ENCODE measurements at places on chromosomes 4 and X. TPM values are rescaled to one million over a fixed set of nuclear protein-coding genes. Genes with fewer than 3 reads are reported as not detected.

Gene TLR7
- total RNA-seq: 0.33 TPM

Gene TSPAN7
- 76.6 TPM for total RNA-seq

Gene RBMXL3
- not detected for total RNA-seq

Gene MGARP
- 548 TPM for total RNA-seq

Gene ARMCX2
- 79.0 TPM for total RNA-seq

Gene GABRQ
- 0.17 TPM for total RNA-seq

Gene AMOT
- total RNA-seq: 4.4 TPM

Gene TRPC5OS
- not detected for total RNA-seq

Gene GPR173
- 1.9 TPM for total RNA-seq

Gene GPM6B
- total RNA-seq: 5.3 TPM

Gene GAGE13
- not detected for total RNA-seq

Gene HTN3
- not detected for total RNA-seq

Gene MAGEB16
- total RNA-seq: not detected

Gene FAM193A
- 30.8 TPM for total RNA-seq

Gene RAI2
- 0.39 TPM for total RNA-seq

Gene BMX
- 0.11 TPM for total RNA-seq

Gene PLCXD1
- 14.5 TPM for total RNA-seq

Gene ACE2
- 0.54 TPM for total RNA-seq

Gene PAK3
- 1.3 TPM for total RNA-seq

Gene ZFP42
- not detected for total RNA-seq

Gene ATP7A
- total RNA-seq: 20.2 TPM

Gene UGT8
- total RNA-seq: 0.14 TPM

Gene SSX2B
- not detected for total RNA-seq

Gene LRAT
- total RNA-seq: 0.11 TPM

Gene MSANTD1
- 0.46 TPM for total RNA-seq

Gene NUDT10
- 2.3 TPM for total RNA-seq

Gene MMGT1
- 8.2 TPM for total RNA-seq

Gene RBM47
- 143 TPM for total RNA-seq

Gene CXCL8
- 1.3 TPM for total RNA-seq

Gene PRMT9
- 10.6 TPM for total RNA-seq
